Stimulated activated naive CD8-positive, alpha-beta T cell treated with anti-CD3 and anti-CD28 coated beads, Interleukin-15, Interleukin-2, amounts not matched to agents 100 U/mL and 50 U/mL, for 24 hours (primary cell): ENCODE measurements at places on chromosomes 12 and 14.

DNA sequence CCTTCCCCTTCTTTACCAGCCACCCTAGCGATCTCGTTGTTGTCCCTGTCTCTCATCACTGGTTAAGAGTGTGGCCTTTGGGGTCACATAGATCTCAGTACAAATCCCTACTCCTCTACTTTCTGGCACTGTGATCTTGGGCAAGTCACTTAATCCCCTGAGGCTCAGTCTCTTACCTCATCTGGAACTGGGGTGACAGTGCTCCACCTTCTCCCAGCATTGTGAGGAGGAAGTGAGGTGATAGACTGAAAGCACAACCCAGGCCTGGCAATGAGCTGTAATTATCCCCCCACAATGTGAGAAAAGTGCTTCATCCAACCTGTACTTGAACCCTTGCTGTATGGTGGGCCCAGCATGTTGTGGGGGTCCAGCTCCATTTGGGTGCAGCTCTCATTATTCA, 48.0 kb downstream of the IRAK3 start:
- DNase-seq, result no peak

GRCh38 chr12:47549258-47549657, 156.6 kb downstream of the RPAP3 start:
- DNase-seq, result peak; percentile 20

GRCh38 chr14:94569381-94570001, 8.2 kb downstream of the SERPINA4 start:
- no peak for DNase-seq

DNA sequence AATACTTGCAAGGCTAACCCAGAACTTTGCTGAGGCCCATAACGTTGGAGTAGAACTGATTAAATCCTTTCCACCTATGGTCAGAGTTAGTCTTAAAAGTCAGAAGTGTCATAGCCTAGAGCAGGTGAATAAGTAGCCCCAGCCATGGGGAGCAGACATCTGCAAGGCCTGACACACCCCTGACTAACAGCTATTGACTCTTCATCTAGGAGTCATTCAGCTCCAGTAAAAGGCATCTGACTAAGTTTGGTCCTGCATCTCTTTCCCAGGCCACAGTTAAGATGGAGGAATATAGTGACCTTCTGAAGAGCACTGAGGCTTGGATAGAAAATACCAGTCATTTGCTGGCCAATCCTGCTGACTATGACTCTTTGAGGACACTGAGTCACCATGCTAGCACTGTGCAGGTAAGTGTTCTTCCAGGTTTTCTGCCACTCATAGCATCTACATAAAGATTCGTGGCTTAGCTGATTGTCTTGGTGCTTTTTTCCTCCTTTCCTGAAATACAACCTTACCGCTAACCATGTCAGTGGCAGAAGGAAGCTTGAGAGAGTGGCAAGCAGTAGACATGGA, 212.9 kb downstream of the ESR2 start:
- DNase-seq, result no peak

- no peak for DNase-seq
Observed at GRCh38 chr14:95071649-95072280, 85.6 kb downstream of the DICER1 start.

DNA sequence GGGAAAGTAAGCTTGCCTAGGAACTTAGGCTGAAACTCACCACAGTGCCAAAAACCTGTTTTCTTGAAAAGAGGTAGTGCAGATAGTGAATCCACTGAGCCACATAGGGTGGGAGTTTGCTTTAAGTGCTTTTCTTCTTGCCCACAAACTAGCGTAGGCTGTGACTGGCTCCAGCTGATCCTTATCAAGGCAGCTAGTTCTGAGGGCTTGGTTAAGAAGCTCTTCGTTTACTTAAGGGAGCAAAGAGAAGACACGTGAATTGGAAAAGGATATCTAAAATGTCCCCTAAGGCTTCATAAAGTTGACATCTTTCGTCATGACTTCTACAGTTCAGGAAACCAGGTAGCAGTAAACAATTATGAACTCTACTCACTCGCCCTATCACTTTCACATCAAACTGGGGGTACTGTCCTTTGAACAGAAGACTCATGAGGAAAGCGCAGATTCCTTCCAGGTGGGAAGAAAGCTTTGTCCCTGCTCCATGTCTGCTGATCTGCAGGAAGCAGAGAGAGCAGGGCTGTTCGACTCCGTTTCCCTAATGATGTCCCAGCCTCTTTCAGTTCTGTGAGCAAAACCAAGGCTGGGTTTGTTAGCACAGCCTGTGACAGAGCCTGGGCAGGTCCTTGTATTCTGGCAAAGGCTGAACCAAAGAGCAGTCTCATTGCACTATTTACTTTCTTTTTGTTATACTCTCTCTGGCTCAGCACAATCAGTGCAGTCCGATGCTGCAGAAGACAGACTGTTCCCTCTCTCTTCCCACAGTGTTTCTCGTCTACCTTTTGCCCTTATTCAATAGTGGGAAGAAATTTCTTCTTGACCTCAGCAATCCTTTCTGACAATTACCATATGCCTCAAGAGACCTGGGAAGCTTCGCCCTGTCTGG, 93.5 kb upstream of the ETV6 start:
- DNase-seq, result no peak

DNA sequence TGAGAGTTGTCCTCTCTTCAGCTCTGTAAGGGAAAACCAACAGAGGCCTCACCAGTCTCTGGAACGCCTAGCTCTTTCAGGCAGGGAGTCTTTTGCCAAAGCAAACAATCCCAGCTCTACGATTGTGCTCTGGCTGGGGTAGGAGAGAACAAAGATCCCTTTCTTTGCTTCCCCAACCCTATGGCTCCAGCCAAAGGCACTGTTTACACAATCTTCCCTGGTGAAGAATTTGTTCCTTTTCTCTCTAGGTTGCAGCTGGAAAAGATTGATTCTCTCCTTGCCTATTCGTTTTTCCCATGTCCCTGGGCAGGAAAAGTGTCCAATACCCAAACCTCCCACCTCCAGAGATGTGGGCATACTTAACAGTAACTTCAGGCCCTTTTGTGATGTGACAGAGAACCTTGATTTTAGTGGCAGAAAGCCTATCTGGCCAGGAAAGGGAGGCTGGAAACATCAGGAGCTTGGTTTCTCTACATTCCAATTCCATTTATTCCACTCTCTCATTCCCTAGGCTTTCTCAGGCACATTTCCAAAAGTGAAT, 16.8 kb downstream of the ATP5MC2 start:
- DNase-seq, result no peak

GRCh38 chr12:105858981-105859710, 279.6 kb downstream of the NUAK1 start:
- DNase-seq, result no peak

DNA sequence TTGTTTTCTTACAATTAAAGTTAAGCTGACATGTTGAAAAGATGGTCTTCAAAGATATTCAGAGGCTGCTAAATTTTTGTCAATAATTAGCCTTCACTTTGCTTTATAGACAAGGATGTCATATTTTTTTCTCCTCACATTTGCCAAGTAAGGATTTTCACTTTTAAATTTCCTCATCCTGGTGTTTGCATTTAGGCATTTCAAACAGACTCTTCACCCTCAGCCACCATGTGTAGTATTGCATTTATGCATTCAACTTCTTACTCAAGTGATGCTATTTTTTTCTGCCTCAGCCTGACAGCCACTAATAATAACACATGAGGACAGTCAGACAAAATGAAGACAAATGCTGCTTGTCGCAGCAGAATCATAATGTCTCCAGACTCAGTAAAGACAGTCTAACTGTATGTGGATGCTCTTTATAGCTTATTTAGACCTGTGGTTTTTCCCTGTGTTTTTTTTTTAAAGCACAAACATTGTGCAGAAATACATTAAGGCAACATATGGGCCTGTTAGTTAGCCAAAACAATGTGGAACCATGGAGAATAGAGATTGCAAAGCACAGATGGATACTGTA, 481.5 kb downstream of the NPAS3 start:
- DNase-seq, result no peak

DNA sequence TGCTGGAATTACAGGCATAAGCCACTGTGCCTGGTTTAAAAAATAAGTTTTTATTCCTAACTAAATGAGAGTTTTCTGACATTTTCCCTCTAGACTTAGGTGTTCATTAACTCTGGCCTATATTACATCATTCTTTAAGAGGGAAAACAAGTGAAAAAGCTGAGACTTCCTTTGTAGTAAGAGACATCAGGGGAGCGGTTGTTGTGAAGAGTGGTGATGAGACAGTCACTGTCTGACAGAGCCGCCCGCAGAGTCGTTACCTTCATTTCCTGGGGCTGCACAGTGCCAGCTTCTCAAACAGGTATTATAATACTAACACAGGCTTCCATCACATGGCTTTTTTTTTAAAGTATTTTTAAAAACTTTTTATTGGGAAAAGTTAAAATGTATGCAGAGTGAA, 19.7 kb upstream of the TDRD9 start:
- DNase-seq, result no peak

DNA sequence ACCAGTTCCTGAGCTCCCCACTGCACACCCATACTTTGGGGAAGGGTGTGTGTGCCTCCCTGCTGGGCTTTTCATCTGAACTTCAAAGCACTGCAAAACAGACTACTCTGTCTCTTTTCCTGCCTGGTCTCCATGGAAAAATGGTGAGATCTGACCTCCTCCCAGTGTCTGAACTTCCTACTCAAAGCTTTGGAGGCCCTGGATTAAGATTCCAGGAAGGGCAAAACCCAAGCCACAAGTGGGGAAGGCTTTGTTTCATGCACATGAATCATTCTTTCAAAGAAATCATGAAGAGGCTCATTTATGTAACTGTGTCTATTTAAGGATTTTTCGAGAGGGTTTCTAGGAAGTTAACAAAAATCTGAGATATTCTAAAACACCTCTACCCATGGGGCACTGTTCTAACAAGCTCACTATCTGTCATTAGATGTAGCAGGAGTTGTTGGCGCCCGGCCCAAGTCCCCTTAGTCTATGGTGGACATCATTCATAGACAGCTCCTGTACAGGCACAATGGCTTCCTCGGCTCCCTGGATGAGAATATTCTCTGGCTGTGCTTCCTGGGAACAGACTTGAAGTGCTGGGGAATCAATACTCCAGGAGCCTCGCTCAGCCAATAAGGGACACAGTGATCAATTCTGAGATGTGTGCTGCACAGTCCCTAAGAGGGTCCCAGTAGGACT, 224.0 kb downstream of the KTN1 start:
- DNase-seq, result no peak

- DNase-seq, result no peak
Observed at GRCh38 chr14:49955024-49955423, 62.1 kb downstream of the ARF6 start.

DNA sequence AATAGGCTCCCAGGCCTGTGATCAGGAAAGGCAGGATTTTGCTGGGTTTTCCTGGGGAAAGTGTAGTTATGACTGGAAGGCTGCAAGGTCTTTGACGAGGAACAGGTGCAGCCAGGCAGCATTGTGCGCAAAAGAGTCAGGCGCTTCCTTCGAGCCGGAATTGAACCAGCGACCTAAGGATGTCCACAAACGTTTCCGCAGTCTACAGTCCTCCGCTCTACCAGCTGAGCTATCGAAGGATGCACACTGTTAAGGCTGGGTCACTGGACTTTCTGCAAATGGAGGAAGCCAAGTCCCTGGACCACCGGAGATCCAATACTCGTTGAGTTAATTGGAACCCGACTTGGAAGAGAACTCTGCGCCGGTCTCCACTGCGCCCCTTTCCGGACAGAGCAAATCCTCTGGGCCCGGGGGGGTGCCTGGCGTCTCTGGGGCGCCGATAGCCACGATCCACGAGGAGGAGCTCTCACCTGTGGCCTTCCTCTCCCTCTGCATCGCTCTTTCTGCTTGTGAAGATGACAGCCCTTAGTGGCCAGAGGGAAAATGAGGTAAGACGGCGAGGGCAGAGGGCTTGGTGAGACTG, 18.4 kb upstream of the OR6S1 start:
- DNase-seq, result no peak

DNA sequence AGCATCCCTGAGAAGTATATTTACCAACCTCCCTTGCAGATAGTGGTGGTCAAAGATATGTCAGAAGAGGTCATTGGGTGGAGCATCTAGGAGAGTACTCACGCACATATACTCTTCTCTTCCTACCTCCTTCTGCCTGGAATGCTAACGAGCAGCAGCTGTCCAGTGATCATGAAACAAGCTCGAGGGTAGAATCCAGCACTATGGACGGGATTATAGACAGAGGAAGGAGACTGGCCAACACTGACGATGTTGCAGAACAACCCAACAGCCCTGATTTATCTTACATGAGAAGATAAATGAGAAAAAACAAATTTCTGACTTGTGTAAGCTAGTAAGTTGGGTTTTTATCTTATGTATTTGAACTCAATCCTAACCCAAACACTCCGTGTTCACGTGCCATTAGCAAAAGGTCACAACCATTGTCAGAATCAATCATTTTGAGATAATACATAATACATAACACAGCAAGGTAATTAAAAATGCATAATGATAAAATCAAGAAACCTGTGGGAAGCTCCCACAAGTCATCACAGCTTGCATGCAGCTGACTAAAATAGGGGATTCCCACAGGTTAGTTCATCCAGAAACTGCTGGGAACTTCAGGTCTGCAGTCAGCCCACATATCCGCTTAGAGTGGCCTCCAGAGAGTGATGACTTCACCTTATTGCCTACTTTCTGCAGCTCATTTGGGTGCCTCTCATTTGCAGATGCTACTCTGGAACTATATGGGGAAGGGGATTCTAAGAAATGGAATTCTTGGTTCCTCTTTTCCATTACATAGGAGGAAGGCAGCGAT, 36.3 kb upstream of the STK38L start:
- peak; percentile 39 for DNase-seq

DNA sequence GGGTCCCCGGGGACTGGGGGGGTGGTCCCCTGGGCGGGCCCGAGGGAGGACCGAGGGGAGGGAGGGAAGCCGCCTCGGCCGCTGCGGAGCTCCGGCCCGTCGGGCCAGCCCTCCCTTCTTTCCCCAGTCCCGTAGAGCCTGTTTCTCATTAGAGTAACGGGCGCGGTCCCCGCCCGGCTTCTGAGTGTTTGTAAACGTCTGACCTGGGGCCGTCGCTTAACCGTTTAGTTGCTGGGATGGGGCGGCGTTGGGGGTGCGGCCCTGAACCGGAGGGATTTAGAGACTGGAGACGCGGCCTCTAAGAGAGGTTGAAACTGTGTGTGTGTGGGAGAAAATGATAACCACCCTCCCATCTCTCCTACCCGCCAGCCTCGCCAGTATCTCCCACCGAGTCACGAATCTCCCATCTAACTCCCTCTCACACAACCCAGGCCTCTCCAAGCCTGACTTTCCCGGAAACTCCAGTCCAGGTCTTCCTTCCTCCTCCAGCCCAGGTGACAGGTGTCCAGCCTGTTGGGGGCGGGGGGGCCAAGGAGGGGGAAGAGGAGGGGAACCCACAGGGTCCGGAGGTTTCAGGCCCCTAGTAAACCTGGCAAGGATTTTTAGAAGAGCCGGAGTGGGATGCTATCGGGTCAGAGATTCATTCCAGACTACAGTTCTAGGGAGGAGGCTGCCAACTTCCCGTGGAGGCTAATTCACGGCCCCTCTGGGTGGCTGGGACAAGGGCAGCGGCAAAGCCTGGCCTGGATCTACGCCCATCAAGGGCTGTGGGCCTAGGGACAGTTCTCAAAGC, 1.1 kb upstream of the NFATC4 start:
- peak; percentile 66 for DNase-seq

DNA sequence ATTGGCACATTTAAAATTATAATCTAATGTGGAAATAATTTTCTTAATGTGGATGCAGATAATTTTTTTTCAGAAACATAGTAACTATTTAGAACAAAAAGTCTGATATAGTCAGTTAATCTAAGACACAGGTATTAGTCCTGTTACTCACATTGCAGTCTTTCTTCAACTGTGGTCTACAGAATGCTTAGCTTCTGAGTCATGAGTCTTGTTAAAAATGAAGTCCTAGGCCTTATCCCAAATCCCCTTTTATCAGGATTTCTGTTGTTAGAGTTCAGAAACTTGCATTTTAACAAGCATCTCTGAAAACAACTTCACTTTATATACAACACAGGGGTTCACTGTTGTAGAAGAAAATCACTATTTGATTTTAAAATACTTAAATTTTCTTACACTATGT, 112.2 kb downstream of the SLC16A7 start:
- no peak for DNase-seq

- no peak for DNase-seq
Observed at GRCh38 chr14:58735596-58735995, 97.8 kb downstream of the DACT1 start.
